Effector CD8-positive, alpha-beta T cell (primary cell): ENCODE measurements at places on chromosomes 3 and 15.

DNA sequence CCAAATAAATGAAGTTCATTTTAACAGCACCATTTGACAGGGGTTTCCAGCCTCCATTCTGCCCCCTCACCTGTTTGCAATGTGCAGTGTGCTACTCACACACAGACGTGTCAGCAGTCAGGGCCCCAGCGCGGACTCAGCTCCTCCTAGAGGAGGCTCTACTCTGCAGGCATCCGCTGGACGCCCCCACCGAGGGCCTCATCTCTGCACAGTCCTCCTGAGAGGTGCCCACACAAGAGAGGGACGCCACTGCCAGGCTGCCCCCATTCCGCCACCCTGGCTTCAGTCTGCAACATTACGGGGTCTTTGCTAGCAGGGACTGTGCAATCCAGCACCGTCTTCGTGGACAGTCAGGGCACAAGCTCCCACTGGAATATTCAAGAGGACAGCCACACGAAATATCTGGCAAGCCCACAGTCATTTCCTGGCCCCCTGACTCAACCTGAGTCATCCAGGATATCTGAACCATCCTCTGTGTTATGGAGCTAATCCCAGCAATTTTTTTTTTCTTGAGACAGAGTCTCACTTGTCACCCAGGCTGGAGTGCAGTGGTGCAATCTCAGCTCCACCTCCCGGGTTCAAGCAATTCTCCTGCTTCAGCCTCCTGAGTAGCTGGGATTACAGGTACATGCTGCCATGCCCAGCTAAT lies 255.0 kb downstream of the OCA2 start:
- DNase-seq: no peak

- DNase-seq: no peak
These were observed 195.2 kb downstream of the PDCD6IP start for GRCh38 chr3:33993631-33994030.

- DNase-seq: no peak
These were observed 10.1 kb downstream of the CIB1 start for GRCh38 chr15:90223441-90224165.

DNA sequence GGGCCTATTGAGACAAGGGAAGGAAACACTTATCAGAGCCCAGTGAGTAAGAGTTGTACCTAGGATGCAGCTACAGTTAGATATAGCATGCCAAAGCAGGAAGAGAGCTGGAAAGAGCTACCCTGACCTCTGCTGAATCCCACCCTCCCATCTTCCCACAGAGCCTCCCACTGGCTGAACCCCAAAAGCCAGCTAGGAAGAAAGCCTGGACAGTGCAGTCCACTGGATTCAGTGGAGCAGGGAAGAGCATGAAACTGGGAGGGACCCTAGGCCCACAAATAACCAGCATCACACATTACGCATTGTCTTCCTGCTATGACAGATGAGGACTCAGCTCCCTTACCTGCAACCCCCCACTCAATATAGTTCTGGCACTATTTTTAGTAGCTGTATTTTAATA lies 81.5 kb upstream of the AKAP13 start:
- DNase-seq: no peak

GRCh38 chr3:133955892-133956291 lies 60.2 kb upstream of the RAB6B start:
- no peak for DNase-seq

GRCh38 chr3:25021816-25022215 lies 406.2 kb upstream of the RARB start:
- DNase-seq: no peak

DNA sequence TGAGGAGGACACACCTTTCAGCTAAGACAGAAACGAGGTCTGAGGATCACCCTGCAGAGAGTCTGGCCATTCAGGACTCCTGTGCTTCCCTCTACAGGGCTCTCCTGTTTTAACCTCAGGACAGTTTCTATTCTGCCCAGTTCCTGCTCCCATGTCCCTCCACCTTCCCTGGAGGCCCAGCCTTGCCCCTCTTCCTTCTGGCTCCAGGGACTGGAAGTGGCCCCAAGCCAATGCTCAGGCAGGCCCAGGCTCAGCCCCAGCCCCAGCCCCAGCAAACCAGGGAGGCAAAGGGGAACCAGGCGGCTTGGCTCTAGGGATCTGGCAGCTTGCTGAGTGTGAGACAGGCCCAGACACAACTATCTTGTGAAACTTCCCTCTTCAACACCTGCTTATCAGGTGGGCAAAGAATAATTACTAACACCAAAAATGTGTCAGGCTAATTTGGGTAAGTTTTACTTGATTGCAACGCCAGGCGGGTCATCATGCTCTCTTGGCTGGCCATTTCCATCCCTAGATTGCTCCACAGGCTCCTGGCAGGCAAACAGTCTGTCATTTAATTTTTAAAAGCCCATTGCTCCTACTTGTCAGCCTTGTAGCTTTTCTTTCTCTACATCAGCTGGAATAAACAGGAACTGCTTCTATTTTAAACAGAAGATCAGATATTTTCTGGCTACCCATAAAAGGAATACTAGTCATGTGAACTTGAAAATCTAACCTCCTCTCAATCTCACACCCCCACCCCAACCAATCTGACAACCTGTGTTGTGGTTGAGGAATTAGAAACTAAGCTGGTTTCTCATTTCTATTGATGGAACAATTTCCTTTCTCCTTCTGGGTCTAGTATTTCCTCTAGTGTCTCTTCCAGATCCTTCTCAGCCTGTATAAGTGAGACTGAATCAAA lies 33.5 kb downstream of the UPK1B start:
- no peak for DNase-seq

GRCh38 chr15:68991723-68992122 lies 22.8 kb upstream of the NOX5 start:
- no peak for DNase-seq

DNA sequence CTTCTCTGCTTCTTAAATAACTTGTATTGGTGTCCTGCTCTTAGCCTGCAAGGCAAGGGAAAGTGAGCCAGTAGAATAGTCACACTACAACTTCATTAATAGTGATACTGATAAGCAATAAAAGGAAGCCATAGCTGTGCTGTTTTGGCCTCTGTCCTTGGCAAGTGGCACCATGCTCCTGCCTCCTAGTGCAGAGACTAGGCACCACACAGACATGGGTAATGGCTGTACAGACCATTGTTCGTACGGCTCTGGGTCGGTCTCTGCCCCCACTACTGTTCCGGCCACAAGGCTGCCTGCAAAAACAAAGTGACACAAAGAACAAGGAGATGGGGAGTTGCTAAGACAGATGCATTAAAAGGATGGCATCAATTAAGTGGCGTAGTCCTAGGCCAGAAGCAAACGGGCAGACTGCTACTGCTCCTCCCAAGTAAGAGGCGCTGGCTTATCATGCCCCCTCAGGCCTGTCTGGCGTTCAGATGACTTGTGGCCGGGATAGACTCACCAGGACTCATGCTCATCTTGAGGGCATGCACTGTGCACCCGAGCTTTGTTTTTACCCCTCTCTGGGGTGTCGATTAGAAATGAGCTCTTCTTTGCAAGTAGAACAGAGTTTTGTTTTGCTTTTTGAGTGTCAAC lies 75.6 kb downstream of the TRAK1 start:
- DNase-seq: no peak

GRCh38 chr15:82540984-82541431 lies 751 bp upstream of the RPS17 start:
- DNase-seq: no peak

GRCh38 chr15:26771168-26771567 lies 1.7 kb downstream of the GABRB3 start:
- no peak for DNase-seq

DNA sequence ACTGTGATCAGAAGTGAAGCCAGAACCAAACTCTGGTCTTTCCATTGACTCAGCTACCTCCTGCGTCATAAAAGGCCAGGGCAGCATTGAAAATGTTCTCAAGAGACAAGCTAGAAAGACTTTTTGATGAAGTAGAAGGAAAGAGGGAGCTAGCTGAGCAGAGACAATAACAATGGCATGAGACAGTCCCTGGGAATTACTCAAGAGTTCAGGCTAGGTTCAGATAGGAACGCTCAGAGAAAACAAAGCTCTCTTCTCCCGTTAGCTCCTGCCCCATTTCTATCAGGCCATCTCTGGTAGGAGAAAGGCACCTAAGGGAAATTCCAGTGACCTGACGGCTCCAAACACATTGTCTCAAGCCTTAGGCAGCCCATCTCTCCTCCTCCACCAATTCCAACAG lies 7.0 kb upstream of the OXTR start:
- DNase-seq: no peak

- DNase-seq: no peak
These were observed 10.5 kb upstream of the ABHD2 start for GRCh38 chr15:89077750-89078149.

- DNase-seq: no peak
These were observed 42.9 kb upstream of the DIPK2A start for GRCh38 chr3:143928541-143929255.

DNA sequence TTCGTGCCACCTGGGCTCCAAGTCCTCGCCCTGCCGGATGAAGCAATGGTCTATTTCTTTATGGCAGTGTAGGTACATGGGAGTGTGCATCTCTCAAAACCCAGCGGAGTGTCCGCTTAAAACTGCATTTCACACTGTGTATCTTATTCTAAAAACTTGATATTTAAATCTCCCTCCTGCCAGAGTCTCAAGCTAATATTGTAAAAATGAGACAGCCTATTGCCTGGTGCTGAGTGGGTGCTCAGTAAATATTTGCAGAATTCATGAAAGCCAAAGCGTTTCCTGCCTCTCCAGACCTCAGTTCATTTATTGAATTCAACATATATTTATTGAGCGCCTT lies 330 bp upstream of the TBC1D2B start:
- no peak for DNase-seq

GRCh38 chr3:41251593-41251992 lies 52.3 kb downstream of the CTNNB1 start:
- no peak for DNase-seq

GRCh38 chr3:42704136-42704841 lies 1.7 kb upstream of the HHATL start:
- no peak for DNase-seq

- no peak for DNase-seq
These were observed 263.7 kb downstream of the OCA2 start for GRCh38 chr15:27835233-27835939.

DNA sequence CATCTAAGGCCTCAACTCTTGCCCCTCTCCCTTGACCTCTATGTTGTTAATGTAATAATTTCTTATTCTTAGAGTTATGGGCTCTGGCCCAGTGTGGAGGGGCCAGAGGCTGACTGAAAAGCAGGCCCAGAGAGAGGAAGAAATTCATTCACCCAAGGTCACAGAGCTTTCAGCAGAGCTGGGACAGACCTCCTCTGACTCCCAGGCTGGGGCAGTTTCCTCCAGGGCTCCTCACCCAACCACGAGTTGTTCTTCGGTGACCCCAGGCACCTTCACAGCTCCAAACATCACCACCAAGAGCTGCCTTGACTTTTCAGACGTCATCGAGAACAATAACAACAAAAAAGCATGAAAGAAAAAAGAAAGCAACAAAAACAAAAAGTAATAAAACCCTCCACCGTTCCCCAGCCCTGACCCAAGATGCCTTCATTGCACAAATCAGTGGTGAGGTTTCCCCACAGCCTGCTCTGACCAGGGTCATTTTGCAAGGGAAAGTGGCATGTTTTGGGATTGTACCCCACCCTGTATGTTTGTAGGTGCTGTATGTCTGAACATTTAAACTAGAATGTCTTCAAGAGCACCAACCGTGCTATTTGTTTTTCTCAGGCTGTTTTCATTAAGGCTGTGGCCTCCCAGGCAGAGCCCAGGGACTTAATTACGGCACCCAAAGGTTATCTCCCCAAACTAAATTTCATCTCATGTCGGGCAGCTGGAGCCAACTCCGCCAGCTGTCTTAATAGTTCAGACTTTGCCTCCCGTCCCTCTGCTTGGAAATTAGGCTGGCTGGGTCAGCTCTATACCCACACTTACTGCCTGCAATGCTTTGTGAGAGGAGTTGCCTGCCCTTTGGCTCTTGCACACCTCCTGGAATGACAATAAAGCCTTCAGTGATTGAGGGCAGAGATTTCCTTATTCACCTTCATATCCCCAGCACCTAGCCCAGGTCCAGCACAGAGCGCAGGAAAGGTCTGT lies 173.8 kb downstream of the RPLP1 start:
- no peak for DNase-seq

- no peak for DNase-seq
These were observed 192.2 kb upstream of the TPM1 start for GRCh38 chr15:62850318-62850717.

DNA sequence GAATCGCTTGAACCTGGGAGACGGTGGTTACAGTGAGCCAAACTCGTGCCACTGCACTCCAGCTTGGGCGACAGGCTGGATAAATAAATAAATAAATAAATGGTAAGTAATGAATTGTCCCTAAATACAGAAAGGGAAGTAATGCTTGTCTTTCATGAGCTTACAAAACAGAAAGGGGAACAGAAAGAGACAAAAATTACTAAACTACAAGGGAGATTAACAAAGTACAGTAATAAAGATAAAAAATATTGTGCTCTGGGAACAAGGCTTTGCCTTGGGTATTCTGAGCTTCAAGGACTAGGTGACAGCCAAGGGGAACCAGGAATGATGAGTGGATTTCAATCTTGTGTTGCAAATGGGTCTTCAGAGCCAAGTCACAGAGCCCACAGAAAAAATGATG lies 9.2 kb upstream of the HLTF start:
- DNase-seq: no peak

DNA sequence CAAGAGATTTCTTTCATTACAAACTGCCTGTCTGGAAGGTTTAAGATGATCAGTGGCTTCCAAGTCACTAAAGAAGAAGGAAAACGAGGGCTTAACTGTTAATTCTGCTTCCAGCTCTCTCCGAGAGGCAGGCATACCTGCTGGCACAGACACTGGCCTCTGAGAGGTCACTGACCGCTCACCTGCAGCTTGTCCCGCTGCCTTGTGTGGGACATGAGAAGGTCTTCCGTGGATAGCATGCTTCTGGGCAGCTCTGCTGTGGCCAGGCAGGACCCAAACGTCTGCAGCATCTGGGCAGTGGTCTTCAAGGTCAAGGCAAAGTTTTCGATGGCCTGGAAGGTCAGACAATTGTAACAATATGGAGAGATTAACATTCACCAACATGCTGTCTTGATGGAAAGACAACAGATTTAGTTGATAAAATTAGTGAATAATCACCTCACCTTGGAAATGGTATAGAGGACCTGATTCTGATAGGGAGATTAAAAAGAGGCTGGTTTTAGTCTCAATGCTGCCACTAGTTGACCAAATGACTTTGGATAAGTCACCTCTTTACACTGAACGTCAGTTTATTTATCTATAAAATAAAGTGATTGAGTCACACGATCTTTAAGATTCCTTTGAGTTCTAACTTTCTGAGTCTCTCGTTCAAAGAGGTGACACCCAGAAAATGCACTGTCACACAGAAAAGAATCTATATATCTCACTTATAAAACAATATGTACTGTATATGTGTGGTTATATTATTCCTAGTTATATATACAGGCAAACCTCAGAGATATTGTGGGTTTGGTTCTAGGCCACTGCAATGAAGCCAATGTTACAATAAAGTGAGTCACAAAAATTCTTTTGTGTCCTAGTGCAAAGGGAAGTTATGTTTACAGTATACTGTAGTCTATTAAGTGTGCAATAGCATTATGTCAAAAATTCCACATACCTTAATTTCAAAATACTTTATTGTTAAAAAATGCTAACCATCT lies 65.1 kb downstream of the B3GNT5 start:
- DNase-seq: no peak

- no peak for DNase-seq
These were observed 26.2 kb upstream of the MTMR14 start for GRCh38 chr3:9623148-9623547.

GRCh38 chr3:30454636-30455035 lies 151.8 kb upstream of the TGFBR2 start:
- no peak for DNase-seq
